ENCODE measurements at places on chromosomes 4 and X. TPM values are rescaled to one million over a fixed set of nuclear protein-coding genes. Genes with fewer than 3 reads are reported as not detected.

Gene FRAS1
- total RNA-seq = not detected

Gene SSX4B
- total RNA-seq = not detected

Gene MAGEC3
- total RNA-seq = not detected

Gene GRIA3
- total RNA-seq = not detected

Gene SHISA3
- total RNA-seq = 6.1 TPM

Gene STPG2
- 0.12 TPM for total RNA-seq

Gene CAPN6
- not detected for total RNA-seq

Gene RP2
- 6.3 TPM for total RNA-seq

Gene INTS12
- 15.3 TPM for total RNA-seq

Gene COL25A1
- not detected for total RNA-seq

Gene POU4F2
- not detected for total RNA-seq

Gene DAPP1
- not detected for total RNA-seq

Gene PRRG1
- total RNA-seq = not detected

Gene LGI2
- not detected for total RNA-seq

Gene GPM6B
- 145 TPM for total RNA-seq

Gene FSTL5
- total RNA-seq = not detected

Gene GNL3L
- total RNA-seq = 18.5 TPM

Gene TMEM187
- total RNA-seq = 7.4 TPM

Gene ZBED1
- 53.6 TPM for total RNA-seq

Gene ARHGAP24
- total RNA-seq = 4.6 TPM

Gene C4orf50
- total RNA-seq = not detected

Gene TMEM150C
- 3.6 TPM for total RNA-seq

Gene RAB41
- total RNA-seq = not detected

Gene CPLX1
- 4.7 TPM for total RNA-seq

Gene DGKK
- total RNA-seq = not detected

Gene CLIC2
- total RNA-seq = 1.4 TPM

Gene GUCY1A1
- 29.0 TPM for total RNA-seq

Gene FDCSP
- total RNA-seq = not detected

Gene AFM
- not detected for total RNA-seq

Gene FBXO8
- 11.8 TPM for total RNA-seq

Gene GPC3
- 730 TPM for total RNA-seq

Gene CPE
- 44.4 TPM for total RNA-seq

Gene CLDN22
- not detected for total RNA-seq

Gene GABRG1
- not detected for total RNA-seq

Gene PGK1
- 205 TPM for total RNA-seq

Gene LRP2BP
- not detected for total RNA-seq

Gene RIPPLY1
- not detected for total RNA-seq

Gene CCKAR
- total RNA-seq = not detected

Gene CT83
- total RNA-seq = not detected

Gene TXK
- total RNA-seq = not detected

Gene ADH7
- total RNA-seq = not detected

Gene TEX11
- total RNA-seq = not detected

Gene CNGA2
- not detected for total RNA-seq

Gene ABCG2
- 310 TPM for total RNA-seq

Gene VSIG4
- total RNA-seq = not detected

Gene SPACA5
- total RNA-seq = not detected

Gene GPC4
- total RNA-seq = 28.1 TPM

Gene INTS6L
- 9.8 TPM for total RNA-seq

Gene HAND2
- 0.41 TPM for total RNA-seq

Gene LANCL3
- not detected for total RNA-seq

Gene PNCK
- total RNA-seq = 0.74 TPM

Gene MAP3K15
- total RNA-seq = 1.5 TPM

Gene PAK3
- not detected for total RNA-seq

Gene PLXNA3
- 6.0 TPM for total RNA-seq

Gene RPL9
- total RNA-seq = 4,926 TPM

Gene RHOXF1
- total RNA-seq = not detected

Gene SLC49A3
- total RNA-seq = not detected

Gene AKAP14
- total RNA-seq = not detected
